ENCODE measurements at places on chromosomes 12 and 14.

DNA sequence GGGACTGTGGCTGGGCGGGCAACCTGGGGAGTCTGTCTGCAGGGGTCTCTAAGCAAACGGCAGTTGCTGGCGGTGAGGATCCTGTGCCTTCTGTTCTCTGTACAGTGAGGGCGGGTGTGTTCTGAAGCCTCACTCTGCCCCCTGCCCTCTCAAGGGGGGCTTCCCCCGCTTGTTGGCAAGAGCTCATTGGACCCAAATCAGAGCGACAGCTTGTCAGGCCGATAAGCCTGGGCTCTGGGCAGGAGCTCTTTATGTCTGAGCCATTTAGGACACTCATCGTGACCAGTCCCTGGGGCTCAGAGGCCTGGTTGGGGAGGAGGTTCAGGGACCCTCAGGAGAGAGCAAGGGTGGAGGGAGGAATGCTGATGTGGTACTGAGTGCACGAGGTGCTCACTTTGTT, 136.0 kb downstream of the TSPAN9 start:
- no peak for DNase-seq

DNA sequence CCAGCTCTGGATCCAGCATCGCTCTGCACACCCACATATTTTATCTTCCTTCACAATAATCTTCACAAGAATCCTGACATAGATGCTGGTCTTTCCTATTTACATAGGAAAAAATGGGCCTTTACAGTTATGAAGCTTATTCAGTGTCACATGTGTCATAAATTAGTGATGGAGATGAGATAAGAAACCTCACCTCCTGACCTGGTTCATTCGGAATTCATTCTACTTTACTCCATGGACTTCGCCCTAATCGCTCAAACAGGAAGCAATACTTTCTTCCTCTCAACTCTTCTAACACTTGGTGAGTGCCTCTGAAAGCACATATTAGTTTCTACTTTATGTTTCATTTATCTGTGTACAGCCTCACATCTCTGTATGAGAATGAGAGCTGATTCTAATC, 12.0 kb upstream of the SINHCAF start:
- DNase-seq: no peak

GRCh38 chr12:102917026-102917787, at the start of gene PAH:
Gene PAH (minus strand): TSS chr12:102917244. CDS start chr12:102917130, 114 bp downstream.
- DNase-seq: no peak

GRCh38 chr12:124914392-124915238, at the start of gene UBC:
Gene UBC (minus strand): TSS chr12:124914650. CDS start chr12:124913771, 879 bp downstream.
- DNase-seq: peak; percentile 96

- no peak for DNase-seq
Observed at GRCh38 chr12:87853448-87854003, 175.7 kb downstream of the C12orf50 start.

DNA sequence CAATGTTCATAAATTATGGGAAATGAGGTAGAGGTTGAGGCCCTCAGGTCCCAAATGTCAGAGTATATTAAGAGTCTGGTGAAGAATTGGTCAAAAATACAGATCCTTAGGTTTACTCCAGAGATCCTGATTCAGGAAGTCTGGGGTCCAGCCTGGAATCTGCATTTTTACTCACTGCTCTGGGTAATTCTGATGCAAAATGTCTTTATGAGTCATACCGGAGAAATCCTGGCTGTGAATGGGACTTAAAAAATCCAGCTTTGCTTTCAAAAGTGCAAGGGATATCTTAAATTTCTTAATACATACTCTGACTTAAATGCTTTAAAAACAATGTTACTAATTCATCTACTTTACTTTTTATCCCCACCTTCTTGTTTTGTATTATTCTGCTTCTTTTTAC, 74.5 kb downstream of the FERMT2 start:
- peak; percentile 53 for DNase-seq

DNA sequence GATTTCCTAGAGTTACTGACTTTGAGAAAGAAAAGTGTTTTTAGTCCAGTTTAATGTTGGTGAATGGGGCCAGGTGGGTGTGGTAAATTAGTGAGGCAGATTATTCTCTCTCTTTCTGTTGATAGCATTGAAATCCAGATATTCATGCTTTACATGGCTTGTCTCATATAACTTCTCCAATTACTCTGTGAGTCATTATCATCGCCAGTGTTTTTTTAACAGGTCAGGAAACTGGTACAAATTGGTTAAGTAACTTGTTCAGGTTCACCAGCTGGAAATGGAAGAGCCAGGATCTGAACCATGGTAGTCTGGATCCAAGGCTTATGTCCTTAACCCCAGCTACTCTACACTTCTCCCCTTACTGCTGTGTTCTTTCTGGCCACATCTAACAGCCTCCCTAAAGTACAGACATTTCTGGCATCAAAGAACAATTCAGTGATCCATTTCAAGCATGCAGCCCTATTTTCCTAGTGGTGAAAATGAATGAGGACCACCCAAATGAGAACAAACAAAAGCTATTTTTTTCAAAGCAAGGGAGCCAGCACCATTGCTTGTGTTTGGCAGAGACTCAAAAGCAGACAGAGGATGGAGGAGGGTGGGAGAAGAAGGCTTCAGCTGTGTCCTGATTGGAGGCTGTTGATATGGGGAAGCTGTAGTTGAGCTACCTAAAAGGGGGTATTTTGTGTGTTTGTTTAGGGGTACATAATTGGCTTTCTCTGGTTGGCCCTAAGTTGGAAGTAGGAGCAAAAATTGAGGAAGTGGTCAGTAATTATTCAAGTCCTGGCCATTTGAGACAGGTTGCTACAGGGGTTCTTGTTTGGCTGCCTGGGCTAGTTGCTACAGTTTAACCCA, 1.7 kb downstream of the IRAK3 start:
- DNase-seq: peak; percentile 52

DNA sequence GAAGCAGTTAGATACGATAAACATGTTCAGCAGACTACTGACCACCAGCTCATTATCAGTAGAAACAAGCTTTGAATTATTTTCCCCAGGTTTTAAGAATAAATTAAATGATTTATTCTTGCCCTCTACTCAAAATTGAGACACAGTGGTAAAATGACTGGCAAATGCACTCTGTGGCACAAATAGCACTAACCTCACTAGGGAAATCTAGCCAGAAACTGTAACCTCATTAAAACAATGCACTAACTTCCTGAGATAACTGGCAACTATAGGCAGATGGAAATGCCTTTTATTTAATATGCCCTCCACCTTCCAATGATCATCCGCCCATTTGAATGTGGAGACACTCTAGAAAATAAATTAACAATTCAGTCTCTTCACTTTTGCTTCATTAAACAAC, 33.2 kb downstream of the CPNE8 start:
- DNase-seq: no peak

DNA sequence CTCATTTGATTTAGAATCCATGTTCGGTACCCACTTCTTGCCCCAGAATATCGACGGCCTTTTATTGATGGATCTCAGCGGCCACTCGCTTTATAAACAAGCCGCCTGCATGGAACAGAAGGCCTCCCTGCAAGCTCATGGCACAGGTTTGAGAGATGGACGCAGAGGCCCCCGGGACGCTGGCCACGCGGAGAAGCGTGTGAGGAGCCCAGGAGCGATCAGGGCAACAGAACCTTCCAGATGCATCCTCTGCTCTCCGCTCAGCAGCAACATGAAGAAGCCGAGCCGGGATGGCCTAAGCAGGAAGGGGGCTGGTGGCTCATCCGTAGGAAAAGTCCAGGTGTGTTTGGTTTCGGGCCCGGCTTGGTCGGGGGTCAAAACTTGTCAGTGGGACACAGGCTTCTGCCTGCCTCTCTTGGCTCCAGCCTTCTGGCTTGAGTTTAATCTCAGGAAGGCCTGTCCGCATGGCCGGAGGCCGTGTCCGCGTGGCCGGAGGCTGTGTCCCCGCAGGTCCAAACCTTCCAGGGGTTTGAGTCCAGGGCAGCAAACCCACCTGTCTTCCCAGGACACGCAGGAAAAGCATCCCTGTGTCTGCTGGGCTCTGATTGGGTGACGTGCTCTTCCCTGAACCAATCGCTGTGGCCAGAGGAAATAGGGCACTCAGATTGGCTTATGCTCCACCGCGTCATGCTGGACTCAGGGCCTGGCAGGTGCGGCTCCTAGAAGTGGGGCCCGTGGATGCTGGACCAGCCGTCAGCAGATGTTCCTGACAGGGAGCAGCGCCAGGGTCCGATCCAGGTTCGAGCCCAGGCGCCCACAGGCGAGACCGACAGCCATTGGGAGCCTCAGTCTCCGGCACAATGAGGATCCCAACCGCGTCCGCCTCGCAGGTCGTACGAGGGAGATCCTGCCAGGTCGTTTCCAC, 65.0 kb downstream of the GALNT9 start:
- no peak for DNase-seq

DNA sequence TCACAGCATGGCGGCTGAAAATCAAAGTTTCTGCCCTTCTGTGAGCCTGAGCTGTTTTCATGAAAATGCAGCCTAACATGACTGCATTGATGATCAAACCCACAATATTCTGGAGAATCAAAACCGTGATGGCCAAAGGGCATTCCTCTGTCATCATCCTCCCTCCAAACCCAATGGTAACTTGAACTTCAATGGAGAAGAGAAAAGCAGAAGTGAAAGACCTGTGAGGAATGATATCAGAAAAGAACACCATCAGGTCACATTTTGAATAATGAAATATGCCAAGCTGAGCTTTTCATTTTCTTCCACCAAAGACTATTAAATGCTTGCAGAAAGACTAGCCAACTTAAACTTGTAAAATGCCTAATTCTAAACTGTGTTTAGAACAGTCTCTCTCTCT, 8.1 kb downstream of the KCNJ8 start:
- DNase-seq: no peak

Measured in ELR (cell line).